ENCODE measurements at places on chromosomes 7 and 10. TPM values are rescaled to one million over a fixed set of nuclear protein-coding genes. Genes with fewer than 3 reads are reported as not detected.

PBLD gene
- 1.2 TPM for total RNA-seq

GRCh38 chr7:135900065-135900546, 77.1 kb downstream of the MTPN start:
- DNase-seq, result no peak
- no peaks in the 10 kb centered on the region for H3K27me3 ChIP-seq
- no peaks in the 10 kb centered on the region for H3K4me1 ChIP-seq
- no peak overlapping the region for H3K27ac ChIP-seq

- DNase-seq, result no peak
- no peak overlapping the region for H3K27ac ChIP-seq
- H3K27me3 ChIP-seq, result no peaks in the 10 kb centered on the region
- H3K36me3 ChIP-seq, result no peaks in the 10 kb centered on the region
- H3K4me1 ChIP-seq, result no peaks in the 10 kb centered on the region
- no peak overlapping the region for H3K4me3 ChIP-seq
Measured at GRCh38 chr7:1969459-1970284, 263.1 kb downstream of the MAD1L1 start.

DNA sequence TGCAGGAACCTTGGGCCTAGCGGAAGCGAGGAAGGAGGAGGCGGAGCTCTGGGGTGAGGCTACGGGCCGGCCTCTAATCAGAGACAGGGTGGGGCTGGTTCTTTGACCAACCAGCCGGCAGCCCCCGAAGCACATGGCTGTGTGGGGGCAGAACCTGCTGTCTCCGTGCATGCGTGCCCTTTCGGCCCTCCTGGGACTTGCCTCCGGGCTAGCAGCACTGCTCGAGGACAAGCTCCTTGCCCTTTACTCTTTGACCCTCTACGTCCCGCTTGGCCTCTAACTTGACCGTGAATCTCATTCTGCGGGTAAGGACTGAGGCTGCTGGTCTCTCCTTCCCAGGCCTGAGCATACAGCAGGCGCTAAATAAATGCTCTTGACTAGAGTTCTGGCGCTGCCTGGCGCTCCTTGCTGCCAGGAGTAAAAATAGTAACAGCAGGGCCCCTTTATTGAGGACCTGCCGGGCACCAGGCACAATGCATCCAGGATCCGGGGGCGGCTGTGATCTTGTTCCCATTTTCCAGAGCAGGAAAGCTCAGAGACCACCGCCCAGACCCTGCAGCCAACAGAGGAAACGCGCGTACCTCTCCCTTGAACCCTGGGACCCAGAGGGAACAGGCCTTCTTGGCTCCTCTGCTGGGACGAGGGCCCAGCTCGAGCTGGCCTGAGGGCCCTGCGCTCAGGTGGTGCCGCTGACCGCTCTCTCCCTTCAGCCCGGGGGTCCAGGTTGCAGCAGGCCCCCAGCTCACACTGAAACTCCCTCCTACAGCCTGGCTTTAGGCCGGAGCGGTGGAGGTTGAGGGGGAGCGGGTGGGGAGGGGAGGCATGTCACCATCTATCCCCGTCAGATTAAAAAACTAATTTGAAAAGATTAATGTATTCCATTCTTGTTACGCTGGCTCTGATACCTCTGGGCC, 2.7 kb upstream of the COMTD1 start:
- no peak for DNase-seq
- H3K27me3 ChIP-seq, result no peaks in the 10 kb centered on the region
- H3K27ac ChIP-seq, result no peak overlapping the region
- no peaks in the 10 kb centered on the region for H3K36me3 ChIP-seq

ZMIZ2 gene
- 54.3 TPM for total RNA-seq

TUBAL3 gene
- not detected for total RNA-seq

DNA sequence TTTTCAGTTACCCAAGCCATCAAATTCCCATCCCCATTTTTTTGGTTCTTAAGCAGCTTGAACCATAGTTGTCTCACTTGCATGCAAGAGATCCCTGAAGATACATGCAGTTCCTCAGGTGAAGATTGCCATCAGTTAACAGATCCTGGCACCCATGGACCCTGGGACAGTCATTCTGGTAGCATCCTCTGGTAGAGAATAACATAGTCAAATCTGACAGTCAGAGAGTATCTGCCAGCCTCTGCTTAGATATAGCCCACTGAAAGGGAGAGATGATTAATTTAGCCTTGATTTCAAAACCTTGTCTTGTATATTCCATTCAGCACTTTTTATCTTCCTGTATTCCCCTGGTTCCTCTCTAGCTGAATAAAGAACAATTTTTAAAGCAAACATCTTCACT, 280.4 kb downstream of the KCNMA1 start:
- no peak overlapping the region for H3K4me3 ChIP-seq
- H3K36me3 ChIP-seq, result no peaks in the 10 kb centered on the region
- H3K27me3 ChIP-seq, result no peaks in the 10 kb centered on the region
- H3K4me1 ChIP-seq, result peaks cover 10% of the 10 kb centered on the region

OR2A42 gene
- not detected for total RNA-seq
